ENCODE measurements at places on chromosomes 5 and 9.

GRCh38 chr5:116614603-116614920 is 39.9 kb upstream of the SEMA6A start:
- no peak for DNase-seq

- no peak for DNase-seq
These were observed 758.6 kb upstream of the DMAC1 start for GRCh38 chr9:8558176-8558575.

DNA sequence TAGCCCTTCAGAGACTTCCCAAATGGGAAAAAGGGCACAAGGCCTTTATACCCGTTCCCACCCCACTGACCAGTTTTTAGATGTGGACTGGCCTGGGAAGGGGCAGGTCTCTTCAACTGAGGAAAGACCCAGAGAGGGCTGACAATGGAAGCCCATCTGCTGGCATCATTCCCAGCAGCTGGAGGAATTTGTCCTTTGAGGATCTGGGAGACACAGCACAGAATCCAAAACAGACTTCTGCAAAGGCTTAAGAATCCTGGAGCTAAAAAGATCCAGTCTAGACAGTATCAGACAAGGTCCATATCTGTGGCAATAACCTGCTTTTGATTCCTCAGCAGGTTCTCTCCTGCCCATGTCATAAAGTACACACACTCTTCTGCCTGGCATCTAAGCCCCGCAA is 329.2 kb downstream of the TMEM167A start:
- no peak for DNase-seq

- DNase-seq, result no peak
These were observed 62.4 kb upstream of the UBAC1 start for GRCh38 chr9:136023410-136024225.

GRCh38 chr5:134092875-134093274 is 21.6 kb upstream of the TCF7 start:
- no peak for DNase-seq

DNA sequence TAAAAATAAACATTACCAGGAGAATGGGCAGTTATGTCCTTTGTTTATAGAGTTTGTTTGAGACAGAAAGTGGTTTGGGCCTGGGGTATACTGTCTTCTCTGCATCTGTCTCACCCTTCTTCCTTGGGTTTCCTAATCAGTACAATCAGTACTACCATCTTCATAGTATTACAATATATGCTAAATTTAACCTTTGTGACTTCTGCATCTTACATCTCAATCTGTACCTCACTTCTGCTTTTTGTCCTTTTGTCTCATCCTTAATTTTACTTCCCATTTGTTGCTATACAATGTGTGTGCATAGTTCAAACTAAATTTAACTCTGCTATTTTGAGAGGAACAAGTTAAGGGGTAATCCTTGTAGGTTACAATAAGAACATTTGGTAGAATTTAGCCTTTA is 19.6 kb downstream of the FBXO38 start:
- no peak for DNase-seq

GRCh38 chr5:140018517-140018916 is 24.6 kb downstream of the NRG2 start:
- DNase-seq, result no peak

DNA sequence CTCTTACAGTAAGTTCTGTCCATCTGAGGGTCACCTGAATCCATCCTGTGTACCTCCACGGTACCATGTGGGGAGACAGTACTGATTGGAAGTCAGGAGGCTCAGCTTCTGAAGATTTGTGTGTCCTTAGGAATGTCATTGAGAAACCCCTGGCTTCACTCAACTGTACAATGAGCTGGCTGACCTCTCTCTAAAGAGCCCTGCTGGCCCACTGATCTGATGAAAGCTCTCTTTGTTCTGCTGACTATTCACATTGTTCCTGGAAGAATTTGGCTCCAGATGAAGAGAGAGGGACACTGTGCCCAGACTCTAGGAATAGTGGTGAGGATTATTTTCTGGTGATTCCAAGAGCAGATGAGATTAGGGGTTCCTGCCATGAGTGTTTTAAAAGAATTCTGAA is 141.2 kb downstream of the LURAP1L start:
- no peak for DNase-seq

- no peak for DNase-seq
These were observed 266.4 kb upstream of the FBXL7 start for GRCh38 chr5:15233566-15233965.

DNA sequence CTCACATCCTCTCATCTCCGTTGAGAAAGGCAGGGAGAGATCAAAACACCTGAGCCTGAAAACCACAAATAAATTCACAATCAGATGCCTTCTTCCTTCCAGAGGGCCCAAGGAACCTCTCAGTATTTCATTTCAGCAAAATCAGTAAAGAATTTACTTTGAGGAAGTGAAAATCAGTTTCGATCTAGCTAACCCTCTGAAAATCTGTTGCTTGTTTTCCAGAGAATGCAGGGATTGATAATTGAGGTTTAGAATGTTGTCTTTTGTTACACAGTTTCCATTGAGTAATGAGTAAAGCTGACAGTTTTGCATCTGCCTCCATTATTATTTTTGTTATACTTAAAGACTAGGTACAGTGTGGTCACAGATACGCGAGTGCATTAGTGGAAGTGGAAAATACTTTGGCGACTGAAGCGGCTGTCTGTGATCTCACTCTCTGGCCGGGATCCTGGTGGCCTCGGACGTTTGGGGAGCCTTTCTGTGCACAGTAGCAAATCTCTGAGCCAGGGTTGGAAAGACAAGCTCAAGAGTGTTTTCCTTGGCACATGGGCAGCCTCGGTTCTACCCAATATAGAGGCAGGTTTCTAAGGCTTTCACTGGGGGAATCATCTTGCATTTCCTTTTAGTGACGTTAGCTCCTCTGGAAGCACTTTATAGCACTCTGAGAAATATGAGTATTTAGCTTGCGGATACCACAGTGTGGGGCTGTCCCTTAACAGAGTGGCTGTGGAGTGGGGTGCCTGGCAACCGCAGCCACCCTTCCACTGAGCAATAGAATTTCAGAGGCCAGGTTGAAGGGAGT is 32.2 kb upstream of the ANGPTL2 start:
- DNase-seq, result no peak

GRCh38 chr5:151733358-151734063 is 24.9 kb downstream of the ATOX1 start:
- DNase-seq, result no peak

DNA sequence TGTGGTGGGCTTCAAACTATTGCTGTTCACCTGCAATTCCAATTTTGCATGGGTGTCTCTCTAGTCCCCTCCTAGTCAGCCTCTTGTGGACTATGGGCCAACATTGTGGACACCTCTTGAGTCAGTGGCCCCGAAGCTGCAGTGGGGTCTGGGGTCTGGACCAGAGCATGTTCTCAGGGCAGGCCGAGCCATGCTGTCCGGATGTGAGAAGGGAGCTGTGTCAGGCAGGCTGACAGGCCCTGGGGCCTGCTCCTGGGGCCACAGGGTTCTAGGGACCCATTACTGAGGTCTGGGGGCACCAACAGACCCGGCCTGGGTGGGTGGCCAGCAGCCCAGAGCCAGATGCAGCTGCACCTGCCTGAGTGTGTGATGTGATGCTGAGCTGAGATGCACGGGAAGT is 16.5 kb upstream of the IRX4 start:
- DNase-seq, result no peak

- DNase-seq, result no peak
These were observed 2.5 kb downstream of the PHF2 start for GRCh38 chr9:93578844-93579243.

DNA sequence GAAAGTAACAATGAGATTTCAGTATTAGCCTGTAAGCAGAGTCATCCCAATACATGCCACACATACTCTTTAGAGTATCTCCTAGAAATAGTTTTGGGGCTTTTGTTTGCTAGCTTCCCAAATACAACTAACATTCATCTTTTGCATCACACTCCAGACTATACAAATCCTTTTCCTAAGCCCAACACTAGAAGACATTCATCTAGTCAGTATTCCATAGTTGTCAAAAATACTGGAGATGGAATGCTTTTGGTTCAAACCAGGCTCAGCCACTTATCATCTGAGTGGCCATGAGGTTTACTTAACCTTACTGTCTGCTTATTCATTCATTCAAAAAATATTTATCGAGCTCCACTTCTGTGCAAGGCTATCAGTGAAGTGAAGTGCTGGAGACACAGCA is 205.1 kb upstream of the SGCD start:
- no peak for DNase-seq

Data from NCI-H345 (cell line).